ENCODE measurements at places on chromosomes 1 and 21.

- no peak for DNase-seq
These were observed 56.8 kb downstream of the ECE1 start for GRCh38 chr1:21233490-21233889.

DNA sequence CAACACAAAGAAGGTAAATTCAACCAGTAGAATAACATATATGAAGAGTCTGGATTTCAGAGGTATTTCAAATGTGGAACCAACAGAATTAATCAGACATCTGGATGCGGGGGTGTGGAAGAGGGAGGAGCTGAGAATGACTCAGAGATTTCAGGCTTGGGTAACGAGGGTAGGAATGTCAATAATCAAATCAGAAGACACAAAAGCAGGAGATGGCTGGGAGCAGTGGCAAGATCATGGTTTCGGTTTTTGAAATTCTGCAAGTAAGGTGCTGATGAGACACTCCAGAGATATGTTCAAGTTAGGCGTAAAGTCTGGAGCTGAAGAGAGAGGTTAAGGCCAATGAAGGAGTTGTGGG lies 64.0 kb downstream of the PLPPR5 start:
- no peak for DNase-seq

GRCh38 chr21:35163411-35163810 lies 114.3 kb upstream of the RUNX1 start:
- no peak for DNase-seq

- DNase-seq = no peak
These were observed 108.4 kb downstream of the TMEM53 start for GRCh38 chr1:44565833-44566232.

- DNase-seq = no peak
These were observed 9.1 kb downstream of the RHOU start for GRCh38 chr1:228744356-228744755.

DNA sequence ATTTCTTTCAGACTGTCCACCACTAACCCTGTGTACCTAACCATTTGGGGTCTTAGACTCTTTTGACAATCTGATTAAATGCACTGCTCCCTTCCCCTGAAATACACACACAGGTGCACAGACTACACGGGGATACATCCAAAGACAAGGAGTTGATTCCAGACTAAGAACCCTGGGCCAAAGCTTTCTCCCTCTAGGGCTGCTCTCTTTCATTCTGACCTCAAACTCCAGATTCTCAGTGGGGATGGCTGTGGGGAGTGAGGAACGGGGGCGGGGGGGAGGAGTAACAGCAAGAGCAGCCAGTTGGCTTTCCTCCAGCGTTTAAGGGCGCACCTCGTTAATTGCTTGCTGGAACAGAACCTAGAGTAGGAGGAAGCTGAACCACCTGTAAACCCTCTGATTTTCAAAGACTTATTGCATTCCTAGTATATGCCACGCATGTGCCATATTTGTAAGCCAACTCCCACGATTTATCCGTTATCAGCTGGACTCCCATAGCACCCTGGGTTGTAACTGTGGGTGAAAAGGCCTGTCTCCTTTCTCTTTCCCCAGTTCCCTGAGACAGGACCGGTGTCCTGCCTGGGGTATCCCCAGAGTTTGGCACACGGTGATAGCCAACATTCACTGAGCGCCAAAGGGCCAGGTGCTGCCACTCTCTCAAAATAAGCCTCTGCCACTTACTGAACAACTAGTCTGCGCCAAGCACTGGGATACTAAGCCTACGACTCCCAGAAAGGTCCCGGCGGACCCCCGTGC lies 920 bp downstream of the MTHFR start:
- DNase-seq = no peak

- DNase-seq = no peak
These were observed 1046.2 kb downstream of the BRINP3 start for GRCh38 chr1:189431447-189431846.

DNA sequence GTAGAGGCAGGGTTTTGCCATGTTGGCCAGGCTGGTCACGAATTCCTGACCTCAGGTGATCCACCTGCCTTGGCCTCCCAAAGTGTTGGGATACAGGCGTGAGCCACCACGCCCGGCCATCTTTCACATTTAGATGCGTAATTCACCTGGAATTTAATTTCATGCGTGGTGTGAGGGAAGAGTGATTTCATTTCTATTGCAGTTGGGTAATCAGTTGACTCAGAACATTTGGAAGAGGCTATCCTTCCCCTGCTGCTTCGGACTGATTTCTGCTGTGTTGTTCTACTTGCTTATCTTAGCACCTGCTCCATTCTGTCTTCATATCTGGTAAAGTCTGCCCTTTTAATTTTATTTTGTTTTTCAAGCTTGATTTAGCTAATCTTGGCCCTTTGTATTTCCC lies 19.1 kb downstream of the DIP2A start:
- no peak for DNase-seq

- DNase-seq = no peak
These were observed 106.7 kb upstream of the C8B start for GRCh38 chr1:57072401-57073110.

- no peak for DNase-seq
These were observed 87.3 kb downstream of the KCNJ6 start for GRCh38 chr21:37828991-37829390.

DNA sequence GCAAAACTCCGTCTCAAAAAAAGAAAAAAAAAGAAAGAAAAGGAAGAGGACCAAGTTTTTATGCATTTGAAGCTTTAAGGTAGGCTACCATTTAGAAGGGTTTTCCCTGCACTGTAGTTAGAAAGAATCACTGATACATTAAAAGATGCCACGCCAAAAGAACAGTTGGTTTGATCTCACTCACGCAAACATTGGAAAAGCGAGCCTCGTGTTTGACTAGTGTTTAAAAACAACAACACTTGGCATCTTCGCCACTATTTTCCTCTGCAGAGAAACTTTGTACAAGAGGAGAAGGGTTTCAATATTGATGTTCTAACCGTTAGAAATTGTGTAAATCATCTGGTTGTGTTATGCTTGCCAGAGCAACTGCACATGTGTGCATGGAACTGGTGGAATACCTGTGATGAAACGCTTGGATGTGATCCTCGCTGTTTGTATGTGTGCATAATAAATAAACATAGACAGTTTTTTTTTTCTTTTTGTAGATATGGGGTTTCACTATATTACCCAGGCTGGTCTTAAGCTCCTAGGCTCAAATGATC lies 24.0 kb upstream of the CAMTA1 start:
- no peak for DNase-seq

- no peak for DNase-seq
These were observed 15.1 kb downstream of the RNF19B start for GRCh38 chr1:32949519-32949918.

DNA sequence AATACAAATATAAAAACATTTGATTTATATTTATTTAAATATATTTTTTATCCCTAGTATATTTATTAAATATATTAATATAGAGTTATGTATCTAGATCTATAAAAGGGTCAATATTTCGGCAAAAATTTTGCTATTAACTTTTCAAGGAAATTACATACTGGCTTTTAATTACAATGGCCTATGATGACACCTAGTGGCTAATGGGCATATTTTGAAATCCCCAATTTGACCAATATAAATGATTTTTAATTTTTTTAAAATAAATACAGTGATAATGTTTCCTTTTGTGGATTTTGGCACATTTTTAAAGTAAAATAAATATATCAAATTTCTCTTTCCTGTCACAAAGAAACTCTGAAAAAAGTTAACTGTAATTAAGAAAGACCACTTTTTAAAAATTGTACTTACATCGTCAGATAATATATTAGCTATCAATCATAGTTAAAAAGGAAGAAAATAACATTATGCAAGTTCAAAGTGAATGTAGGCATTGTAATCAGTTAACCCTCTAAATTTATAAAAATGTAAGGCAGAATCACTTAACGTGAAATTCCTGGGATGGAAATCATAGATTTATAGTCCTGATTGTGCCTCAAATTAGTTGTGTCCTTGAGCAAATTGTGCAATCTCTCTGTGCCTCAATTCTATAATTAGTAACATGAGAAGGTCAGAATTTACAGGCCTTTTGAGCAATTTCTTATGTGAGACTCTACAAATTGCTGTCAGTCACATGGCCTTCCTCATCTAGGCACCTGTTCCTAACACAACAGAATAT lies 25.6 kb upstream of the RGS13 start:
- no peak for DNase-seq

DNA sequence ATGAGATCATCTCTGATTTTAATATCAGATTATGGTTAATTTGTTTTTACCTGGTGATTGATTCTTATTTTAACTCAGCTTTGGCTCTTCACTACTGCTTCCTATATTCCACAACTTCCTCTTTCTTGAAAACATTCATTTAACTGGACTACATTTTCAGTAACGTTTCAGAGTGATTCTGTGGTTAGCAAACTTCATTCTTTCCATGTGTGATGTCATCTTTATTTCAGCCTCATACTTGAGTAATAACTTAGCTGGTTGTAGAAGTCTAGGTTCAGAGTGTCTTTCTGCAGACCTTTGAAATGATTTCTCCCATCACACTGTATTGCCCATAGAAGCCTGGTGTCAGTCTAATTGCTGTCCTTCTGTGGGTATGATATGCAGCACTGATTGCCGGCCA lies 36.0 kb upstream of the SLC35F3 start:
- DNase-seq = no peak

- DNase-seq = no peak
These were observed 19.0 kb downstream of the TRNAU1AP start for GRCh38 chr1:28571911-28572310.

- DNase-seq = no peak
These were observed 8.1 kb downstream of the FMN2 start for GRCh38 chr1:240099748-240100147.

DNA sequence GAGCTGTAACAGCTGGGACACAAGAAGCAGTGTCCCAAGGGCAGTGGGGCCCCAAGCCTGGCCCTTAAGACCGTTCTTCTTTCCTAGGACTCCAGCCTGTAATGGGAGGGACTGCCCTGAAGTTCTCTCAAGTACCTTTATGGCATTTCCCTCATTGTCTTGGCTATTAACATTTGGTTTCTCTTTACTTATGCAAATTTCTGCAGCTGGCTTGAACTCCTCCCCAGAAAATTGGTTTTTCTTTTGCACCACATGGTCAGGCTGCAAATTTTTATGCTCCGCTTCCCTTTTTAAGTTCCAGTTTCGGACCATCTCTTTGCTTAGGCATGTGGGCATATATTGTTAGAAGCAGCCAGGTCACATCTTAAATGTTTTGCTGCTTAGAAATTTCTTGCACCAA lies 3.1 kb upstream of the MROH9 start:
- no peak for DNase-seq

DNA sequence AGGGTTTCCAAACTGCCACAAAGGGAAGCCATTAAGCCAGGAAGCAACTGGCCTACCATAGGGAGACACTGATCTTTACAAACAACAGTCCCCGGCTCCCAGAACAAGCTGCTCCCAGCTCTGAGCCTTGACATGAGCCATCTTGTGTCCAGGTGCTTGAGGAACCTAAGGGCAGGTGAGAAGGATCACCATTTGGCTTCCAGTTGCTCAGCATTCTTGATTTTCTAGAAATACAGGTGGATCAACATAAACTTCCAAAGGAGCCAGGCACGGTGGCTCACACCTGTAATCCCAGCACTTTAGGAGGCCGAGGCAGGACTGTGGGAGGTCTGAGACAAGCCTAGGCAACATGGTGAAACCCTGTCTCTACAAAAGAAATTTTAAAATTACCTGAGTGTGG lies 21.6 kb downstream of the ZBTB17 start:
- DNase-seq = no peak

- DNase-seq = no peak
These were observed 62.7 kb upstream of the IPO9 start for GRCh38 chr1:201766131-201766866.

DNA sequence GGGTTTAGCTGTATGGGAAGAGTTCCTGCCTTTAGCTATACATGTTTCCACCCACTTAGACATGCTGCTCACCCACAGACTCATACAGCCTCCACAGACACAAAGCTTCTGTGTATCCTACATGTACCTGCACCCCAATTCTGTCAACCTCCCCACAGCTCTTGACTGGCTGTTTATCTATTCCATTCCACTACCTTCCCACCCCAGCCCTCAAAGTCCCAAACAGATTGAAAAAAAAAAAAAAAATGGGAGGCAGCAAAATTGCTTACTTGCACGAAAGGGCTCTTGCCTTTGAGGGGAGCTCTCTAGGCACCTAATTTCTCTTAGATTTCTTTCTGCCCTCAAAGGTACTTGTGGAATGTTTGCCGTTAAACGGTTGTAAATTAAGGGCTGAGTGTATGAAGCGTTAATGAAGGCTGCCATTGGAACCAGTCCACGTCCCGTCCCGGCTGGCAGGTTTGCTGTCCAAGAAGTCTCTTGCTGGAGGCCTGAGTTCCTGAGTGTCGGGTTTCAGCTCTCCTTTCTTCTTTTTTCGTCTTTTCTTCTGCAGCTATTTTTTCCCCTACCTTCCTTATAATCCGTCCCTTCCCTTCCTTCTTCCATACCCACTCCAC lies 43.6 kb downstream of the PBX1 start:
- no peak for DNase-seq

DNA sequence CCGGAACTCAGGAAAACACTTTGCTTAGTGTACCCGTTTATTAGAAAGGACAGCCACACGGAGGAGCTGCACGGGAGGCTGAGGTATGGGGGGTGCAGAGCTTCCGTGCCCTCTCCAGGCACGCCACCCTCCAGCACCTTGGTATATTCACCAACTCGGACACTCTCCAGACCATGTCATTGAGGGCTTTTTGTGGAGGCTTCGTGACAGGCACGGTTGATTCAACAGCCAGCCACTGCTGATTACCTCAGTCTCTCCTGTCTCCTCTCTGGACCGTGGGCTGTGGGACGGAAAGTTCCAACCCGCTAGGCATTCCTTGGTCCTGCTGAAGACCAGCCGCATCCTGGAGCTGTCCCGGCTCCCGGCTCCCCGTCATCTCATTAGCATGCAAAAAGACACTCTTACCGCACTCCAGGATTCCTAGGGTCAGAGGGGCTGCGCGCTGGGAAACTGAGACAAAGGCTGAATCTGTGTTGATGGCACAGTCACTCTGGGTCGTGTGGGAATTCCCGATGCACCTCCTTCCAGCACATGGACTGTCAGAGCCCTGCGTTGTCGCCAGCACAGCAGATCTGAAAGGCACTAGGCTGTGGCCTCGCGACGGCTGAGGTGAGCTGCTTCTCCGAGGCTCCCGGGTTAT lies 65.6 kb downstream of the PRKCZ start:
- no peak for DNase-seq

DNA sequence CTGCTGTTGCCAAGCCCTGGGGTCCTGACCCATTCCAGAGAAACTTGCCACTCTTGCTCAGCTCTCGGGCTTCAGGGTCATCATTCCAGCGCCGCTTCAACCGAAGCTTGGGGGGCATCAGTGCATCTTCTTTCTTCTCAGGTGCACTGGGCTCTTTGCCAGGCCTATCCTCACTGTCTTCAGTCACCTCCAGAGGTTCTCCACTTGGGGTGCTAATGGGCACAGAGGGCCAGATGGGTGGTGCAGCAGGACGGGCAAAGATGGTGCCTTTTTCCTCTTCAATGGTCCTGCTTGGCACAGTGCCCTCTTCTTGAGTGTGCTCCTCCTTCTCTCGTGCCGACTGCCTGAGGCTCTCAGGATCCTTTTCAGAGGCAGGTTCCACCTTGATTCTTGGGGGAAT lies 13.3 kb downstream of the ETV3 start:
- no peak for DNase-seq
